ENCODE measurements at places on chromosomes 1 and 21.

- no peak for DNase-seq
Measured at GRCh38 chr1:156632355-156632754, 9.6 kb upstream of the BCAN start.

- no peak for DNase-seq
Measured at GRCh38 chr21:41885341-41886024, 6.3 kb upstream of the PRDM15 start.

DNA sequence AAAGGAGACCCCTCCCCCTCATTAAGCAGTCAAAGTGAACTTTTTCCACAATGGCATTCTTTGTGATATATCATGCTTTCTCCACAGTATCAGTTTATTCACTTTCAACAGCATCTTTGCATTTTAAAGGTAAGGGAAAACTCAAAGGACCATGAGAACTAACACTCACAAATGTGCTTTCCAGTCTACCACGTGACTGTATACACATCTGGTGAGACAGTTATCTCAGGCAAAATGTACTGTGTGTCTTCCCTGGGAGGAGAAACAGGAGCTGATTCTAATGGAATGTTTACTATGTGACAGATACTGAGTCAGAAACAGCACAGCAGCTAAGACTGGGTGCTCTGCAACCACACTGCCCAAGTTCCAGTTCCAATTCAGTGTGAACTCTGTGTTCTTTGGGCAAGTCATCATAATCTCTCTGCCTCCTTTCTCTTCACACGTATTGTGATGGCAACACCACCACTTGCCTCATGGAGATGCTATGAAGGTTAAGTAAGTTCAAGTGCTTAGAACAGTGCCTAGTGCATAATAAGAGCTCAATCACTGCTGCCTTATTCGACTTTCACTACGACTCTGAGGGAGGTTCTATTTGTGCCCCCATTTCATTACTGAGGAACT lies 79.0 kb downstream of the SLC45A1 start:
- DNase-seq, result peak; percentile 27

DNA sequence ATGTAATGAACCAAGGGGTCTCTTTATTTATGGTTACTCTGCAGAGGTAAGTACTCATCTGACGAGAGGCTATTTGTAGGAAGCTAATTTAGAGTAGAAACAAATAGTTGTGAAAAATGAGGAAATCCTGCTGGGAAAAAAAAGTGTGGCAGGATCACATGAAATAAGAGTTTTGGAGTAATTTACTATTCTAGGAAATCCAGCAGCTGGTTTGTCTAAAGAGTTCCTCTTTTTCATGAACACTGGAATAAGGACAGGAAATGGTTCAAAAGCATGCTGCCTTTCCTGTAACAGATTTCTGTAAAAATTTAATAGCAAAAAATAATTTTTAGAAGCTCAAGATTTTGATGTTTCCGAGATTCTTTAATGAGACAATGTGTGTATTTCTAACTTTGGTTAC lies 177.3 kb downstream of the CHRM3 start:
- DNase-seq, result no peak

- DNase-seq, result peak; percentile 50
Measured at GRCh38 chr1:36306210-36306901, at the start of gene SH3D21. SH3D21 (plus strand) TSS chr1:36306368; CDS start chr1:36306421, 53 bp downstream.

DNA sequence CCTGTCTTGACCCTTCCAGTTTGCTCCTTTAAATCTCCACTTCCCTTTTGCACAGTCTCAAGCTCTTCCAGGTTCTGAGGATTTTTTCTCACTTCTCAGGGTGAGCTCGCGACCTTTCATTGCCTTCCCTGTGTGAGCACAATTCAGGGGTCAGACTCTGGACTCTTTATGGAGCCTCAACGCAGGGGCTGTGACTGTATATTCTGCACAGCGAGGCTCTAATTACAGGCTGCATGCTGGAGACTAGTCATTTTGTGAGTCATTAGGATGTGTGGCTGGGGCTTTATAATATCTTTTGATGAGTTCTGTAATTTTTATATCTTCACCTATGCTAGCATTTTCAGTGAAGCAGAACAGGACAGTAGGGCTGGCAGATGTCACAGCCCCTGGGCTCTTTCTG lies 270.7 kb downstream of the KAZN start:
- DNase-seq, result no peak

GRCh38 chr21:31708541-31708940 lies 23.4 kb downstream of the SCAF4 start:
- DNase-seq, result no peak

DNA sequence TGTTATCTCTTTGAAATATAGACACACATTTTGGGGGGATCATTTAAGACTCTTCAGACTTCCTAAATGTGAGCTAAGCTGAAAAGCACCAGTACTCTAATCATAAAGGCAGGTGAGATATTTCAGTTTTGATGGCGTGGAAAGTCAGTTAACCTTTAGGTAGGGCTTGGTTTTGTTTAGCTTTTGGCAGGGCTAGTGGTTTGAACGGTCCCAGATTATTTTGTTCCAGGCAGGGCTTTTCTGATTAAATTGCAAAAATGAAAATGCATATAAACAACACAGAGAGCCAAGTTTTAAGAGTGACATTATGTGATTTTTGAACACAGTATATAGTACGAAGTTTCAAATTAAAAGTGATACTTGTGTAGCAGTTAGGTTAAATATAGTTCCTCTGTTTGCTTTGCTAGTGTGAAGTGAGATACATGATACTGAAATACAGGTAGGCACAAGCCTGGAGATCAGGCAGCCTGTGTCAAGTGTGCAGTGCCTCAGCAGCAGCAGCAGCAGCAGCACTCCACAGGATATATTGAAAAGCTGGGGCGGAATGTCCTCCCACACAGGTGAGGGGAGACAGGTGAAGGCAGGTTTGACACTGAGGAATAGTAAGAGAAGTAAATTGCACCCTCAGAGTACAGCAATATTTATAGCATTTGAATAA lies 47.4 kb downstream of the CAMTA1 start:
- DNase-seq, result no peak

DNA sequence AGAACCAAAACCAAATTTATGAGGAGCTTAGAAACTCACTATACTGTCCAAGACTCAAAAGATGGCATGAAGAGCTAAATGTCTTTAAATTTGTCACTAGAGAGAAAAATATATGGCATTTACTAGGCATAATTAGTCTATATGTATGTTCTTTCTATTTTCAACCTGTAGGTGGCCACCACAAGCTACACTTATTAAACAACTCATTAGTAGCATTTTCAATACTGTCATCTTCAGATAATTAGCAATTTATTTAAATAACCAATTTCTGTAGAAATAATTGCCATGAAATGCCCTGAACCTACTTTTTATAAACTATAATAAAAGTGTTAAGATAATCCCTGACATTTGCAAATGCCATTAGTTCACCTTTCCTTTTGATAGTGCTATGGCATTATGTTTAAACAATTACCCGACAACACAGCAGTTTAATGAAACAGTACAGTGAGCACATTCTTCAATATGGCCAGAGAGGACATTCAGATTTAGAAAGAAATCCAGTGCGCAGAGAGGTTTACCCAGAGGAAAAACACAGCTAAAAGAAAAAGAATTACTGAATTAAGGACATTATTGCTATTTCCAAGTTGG lies 522.5 kb downstream of the PTBP2 start:
- DNase-seq, result no peak

DNA sequence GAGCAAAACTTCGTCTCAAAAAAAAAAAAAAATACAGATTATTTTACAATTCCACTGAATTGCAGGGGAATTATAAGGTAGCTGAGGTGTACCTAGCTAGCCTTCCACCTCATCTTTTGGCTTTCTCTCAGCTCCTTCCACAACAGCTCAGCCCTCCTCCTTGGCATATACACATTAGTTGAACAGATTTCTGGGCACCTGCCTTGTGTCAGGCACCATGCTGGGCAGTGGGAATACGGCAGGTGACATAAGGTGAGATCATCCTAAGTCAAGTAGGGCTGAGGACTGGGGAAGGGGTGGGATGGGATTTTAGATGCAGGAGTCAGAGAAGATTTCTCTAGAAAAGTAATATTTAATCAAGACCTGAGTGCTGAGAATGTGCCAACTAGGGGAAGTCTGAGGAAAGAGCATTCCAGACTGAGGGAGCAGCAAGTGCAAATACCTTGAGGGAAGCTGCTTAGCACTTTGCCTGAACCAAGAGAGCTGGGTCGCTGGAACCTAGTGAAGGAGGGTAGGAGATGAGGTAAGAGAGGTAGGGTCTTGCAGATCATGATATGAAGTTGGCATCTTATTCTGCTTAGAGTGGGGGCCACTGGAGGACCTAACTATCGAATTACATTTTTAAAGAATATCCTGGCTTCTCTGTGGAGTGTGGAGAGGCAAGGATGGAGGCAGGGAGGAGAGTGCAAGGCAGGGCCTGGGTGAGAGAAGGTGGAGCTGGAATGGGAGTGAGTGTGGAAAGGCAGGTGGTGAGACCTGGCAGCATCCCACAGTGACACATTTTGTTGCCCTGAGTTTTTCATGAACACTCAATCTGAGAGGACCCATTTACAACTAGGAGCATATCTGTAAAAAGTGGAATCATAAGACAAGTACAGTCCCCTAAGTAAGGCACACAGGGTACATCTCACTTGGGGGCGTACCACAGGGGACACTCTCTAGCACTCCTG lies 28.2 kb downstream of the LAMC2 start:
- DNase-seq, result no peak

GRCh38 chr1:160371346-160371631 lies 4.4 kb downstream of the NHLH1 start:
- DNase-seq, result no peak

DNA sequence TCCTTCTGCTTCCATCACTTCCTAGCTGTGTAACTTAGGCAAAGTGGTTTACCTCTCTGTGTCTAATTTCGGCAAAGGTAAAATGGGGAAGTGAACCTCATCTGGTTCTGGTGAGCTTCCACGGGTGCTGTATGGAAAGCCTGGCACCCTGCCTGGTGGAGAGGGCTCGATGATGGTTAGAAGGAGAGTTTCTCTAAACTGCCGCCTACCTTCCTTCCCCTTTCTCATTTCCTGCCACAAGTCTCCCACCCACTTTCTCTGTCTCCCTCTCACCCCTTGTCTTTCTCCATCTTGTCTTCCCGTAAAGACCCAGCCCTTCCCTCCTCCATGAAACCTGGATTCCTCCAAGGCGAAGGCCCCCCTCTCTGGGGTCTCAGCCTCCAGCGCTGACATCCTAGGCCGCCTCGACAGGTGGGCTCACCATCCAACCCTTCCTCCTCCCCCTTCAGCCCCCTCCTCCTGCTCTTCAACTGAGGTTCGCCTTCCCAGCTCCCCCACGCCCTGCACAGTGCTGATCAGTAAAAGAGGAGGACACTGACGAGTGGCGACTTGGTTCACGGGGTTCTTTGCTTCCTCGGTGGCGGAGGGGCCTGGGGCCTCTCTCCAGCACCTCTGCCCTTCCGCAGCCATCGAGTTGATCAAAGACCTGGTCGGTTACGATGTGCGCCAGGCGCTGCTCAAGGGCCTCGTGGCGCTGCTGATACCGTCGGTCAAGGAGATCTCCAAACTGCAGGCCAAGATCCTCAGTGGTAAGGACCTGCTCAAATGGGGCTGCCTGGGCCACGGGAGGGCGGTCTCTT lies 7.3 kb downstream of the RNU5D-1 start:
- DNase-seq, result peak; percentile 18

- DNase-seq, result no peak
Measured at GRCh38 chr1:7042322-7043190, 257.3 kb downstream of the CAMTA1 start.

GRCh38 chr1:179369751-179370341 lies 4.1 kb downstream of the AXDND1 start:
- peak; percentile 80 for DNase-seq

- DNase-seq, result no peak
Measured at GRCh38 chr1:155016231-155016831, 13.7 kb downstream of the ZBTB7B start.

GRCh38 chr1:173422456-173422976 lies 54.6 kb upstream of the PRDX6 start:
- DNase-seq, result no peak

GRCh38 chr21:31743712-31744111 lies 11.8 kb upstream of the SCAF4 start:
- DNase-seq, result no peak

DNA sequence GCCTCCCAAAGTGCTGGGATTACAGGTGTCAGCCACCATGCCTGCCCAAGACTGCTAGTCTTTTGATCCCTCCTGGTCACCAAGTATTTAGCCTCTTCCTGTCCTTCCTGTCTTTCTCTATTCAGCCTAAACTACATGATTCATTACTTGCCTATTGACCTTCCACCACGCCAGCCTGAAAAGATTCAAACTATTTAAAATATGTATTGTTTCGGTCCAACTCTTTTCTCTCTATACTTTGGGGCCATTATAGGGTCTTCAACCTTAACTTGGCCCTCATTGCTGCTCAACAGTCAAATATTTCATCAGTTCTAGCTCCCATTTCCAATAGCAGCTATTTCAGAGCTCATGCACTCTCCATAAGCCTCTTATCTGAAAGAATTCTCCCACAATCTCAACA lies 153.0 kb downstream of the TNFSF18 start:
- no peak for DNase-seq

- no peak for DNase-seq
Measured at GRCh38 chr1:60133000-60133673, 59.6 kb upstream of the C1orf87 start.

DNA sequence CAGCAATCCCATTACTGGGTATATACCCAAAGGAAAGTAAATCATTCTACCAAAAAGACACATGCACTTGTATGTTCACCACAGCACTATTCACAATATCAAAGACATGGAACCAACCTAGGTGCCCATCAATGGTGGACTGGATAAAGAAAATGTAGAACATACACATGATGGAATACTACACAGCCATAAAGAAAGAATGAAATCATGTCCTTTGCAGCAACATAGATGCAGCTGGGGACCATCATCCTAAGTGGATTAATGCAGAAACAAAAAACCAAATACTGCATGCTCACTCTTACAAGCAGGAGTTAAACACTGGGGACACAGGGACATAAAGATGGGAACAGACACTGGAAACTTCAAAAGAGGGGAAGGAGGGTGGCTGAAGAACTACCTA lies 8.7 kb downstream of the ANP32E start:
- DNase-seq, result no peak

GRCh38 chr1:205545991-205546390 lies 41.5 kb downstream of the CDK18 start:
- DNase-seq, result no peak

DNA sequence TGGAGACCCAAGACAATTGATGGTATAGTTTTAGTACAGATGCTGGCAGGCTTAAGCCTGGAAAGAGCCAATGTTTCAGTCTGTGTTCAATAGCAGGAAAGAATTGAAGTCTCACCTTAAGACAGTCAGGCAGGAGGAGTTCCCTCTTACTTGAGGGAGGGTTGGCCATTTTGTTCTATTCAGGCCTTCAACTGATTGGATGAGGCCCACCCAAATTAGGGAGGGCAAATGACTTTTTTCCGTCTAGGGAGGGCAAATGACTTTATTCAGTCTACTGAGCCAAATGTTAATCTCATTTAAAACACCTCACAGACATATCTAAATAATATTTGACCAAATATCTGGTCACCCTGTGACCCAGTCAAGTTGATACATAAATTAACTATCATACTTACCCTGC lies 31.4 kb upstream of the ELAVL4 start:
- no peak for DNase-seq

- DNase-seq, result peak; percentile 57
Measured at GRCh38 chr1:183622884-183623785, 12.4 kb downstream of the ARPC5 start.

DNA sequence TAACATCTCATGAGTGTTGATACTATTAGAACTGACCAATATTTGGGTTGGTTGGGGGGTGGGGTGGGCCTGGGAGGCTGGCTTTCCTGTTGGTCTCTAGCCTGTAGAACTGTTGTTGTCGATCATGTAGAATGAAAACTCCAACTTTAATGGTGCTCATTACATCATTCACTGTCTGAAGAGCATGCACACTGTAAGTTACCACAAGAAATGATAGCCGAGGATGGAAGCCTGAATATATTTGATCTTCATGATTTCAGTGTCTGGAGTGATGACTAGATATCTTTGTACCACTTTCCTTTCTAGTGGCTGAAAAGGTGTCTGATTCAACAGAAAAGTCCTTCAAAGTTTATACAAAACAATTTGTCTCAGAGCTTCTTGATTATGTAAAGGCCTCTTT lies 123.6 kb downstream of the XCL2 start:
- peak; percentile 43 for DNase-seq

All from CD4-positive, alpha-beta T cell treated with Interleukin-2 at 100 ng/mL for 4 hours (primary cell).